ENCODE measurements at places on chromosomes 2 and 18.

GRCh38 chr2:14385043-14385442, 247.5 kb upstream of the LRATD1 start:
- no peak overlapping the region for H3K4me3 ChIP-seq
- no peaks in the 10 kb centered on the region for H3K4me1 ChIP-seq
- no peaks in the 10 kb centered on the region for H3K27me3 ChIP-seq
- no peaks in the 10 kb centered on the region for H3K36me3 ChIP-seq
- no peak overlapping the region for H3K27ac ChIP-seq

- peaks cover 78% of the 10 kb centered on the region for H3K36me3 ChIP-seq
- DNase-seq: peak; percentile 77
- peak overlapping the region; percentile 98 for H3K27ac ChIP-seq
- H3K4me1 ChIP-seq: peaks cover 73% of the 10 kb centered on the region
Measured at GRCh38 chr2:98664323-98664722, 55.9 kb downstream of the UNC50 start.

DNA sequence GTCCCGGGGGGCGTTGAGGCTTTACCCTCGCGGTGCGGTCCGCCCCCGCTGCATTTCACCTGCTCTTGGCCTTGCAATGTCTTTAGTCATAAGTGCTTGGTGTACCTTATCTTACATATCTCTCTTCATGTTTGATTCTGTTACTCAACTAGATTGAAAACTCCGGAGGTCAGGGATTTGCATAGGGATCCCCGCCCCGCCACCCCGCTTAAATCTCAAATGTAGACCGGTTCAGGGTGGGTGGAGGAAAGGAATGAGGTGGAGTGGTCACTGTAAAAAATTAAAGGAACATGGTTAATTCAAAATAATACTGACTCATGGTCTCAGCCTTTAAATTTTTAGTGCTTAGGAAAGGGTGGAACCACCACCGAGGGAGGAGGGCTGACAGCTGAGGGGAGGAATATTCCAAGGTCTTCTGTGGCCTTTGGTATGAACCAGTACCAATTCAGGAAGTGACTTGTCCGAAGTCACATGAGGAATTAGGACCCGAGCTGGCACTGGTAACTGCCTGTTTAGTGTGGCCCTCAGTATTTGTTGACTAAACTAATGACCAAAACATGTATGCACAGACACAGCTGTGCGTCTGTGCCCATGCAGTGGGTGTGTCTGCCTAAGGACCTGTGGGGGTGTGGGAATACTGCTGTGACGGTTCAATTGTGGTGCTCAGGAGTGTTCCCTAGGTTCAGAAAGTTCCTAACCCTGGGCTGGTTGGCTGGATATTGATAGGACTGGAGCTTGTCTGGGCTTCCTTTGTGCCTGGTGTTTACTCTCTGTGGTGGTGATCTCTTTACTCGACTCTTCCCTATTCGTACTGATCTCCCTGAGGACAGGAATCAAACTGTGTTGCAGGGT, 1.0 kb downstream of the PLEKHB2 start:
- H3K27ac ChIP-seq: peak overlapping the region; percentile 99
- H3K27me3 ChIP-seq: no peaks in the 10 kb centered on the region
- peak overlapping the region; percentile 88 for H3K4me3 ChIP-seq

GRCh38 chr2:121359170-121359569, 74.2 kb upstream of the TFCP2L1 start:
- DNase-seq: no peak
- no peaks in the 10 kb centered on the region for H3K27me3 ChIP-seq
- H3K36me3 ChIP-seq: peaks cover 37% of the 10 kb centered on the region
- H3K4me1 ChIP-seq: no peaks in the 10 kb centered on the region
- H3K4me3 ChIP-seq: no peak overlapping the region

GRCh38 chr18:53698907-53699306, 525.6 kb downstream of the MBD2 start:
- H3K27ac ChIP-seq: no peak overlapping the region
- H3K4me3 ChIP-seq: no peak overlapping the region
- H3K27me3 ChIP-seq: no peaks in the 10 kb centered on the region
- no peaks in the 10 kb centered on the region for H3K36me3 ChIP-seq
- H3K4me1 ChIP-seq: no peaks in the 10 kb centered on the region
- peak; percentile 20 for DNase-seq
